ENCODE measurements at places on chromosomes 7 and 10.

DNA sequence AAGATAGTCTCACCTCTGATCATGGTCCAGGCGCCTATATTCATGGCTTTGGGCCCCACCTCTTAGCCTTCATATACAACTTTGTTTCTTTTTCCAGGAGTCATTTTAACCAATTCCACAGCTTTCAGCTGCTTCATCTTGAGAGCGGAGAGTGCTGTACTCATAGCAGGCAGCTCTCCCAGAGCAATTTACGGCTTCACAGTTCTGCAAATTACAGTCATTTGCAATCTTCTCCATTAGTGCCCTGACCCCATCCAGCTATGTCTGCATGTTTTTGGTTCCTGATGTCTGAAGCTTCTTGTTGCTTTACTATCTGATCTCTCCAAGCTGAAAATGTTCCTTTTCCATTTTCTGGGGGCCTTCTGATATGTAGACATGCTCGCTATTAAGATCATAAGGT, 18.0 kb upstream of the MEST start:
- peak; percentile 20 for DNase-seq

GRCh38 chr7:94173436-94173835, 169.3 kb upstream of the BET1 start:
- DNase-seq: no peak

DNA sequence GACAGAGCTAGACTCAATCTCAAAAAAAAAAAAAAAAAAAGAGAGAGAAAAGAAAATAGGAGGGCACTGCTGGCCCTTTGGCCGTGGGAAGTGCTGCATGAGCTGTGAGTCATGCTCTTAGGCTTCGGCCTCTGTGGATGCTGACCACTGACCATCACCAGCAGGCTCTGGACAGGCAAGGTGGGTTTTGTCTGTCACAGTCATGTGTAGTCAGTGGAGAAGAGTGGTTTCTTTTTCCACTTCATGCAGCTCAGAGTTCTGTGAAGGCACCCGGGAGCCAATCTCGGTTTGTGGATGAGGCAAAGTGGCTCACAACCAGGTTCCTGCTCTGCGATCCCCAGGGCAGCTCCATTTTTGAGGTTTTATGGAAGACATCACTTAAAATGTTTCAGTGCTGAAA, 58.1 kb downstream of the PRTFDC1 start:
- DNase-seq: no peak

DNA sequence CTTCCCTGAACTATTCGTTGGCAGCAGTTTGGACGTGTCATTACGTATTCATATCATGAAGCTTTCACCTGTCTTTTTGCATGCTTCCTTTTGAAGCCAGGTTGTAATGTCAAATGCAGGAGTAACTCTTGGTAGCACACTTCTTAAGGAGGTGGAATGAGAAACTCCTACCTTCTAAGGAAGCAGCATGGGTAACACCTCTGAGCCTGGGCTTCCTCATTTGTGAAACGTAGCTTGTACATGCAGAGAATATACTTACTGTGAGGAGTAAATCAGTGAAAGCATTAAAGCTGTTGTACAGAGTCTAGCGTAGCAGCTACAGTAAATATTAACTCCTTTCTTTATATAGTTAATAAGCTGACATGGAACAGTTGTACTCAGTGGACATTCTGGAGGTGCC, 21.1 kb downstream of the CUL1 start:
- DNase-seq: no peak

DNA sequence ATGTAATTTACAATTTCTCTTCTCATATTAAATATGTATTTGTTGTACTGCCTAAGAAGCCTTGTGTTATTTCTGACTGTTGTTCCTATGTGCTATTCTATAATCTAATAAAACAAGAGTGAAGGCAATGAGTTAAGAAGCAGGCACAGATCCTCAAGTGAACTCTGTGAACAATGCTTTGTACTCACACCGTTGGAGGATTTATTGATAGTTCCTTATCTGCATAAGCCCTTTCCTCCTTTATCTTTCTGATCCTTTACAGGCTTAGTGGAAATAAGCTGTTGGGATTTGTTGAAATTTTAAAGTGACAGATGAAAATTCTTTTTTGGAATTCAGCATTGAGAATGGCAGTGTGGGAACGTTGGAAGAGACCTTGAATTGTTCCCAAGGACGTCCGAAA, 329.6 kb upstream of the NPVF start:
- no peak for DNase-seq

GRCh38 chr7:1060315-1061072, 16.1 kb downstream of the GPR146 start:
- no peak for DNase-seq

DNA sequence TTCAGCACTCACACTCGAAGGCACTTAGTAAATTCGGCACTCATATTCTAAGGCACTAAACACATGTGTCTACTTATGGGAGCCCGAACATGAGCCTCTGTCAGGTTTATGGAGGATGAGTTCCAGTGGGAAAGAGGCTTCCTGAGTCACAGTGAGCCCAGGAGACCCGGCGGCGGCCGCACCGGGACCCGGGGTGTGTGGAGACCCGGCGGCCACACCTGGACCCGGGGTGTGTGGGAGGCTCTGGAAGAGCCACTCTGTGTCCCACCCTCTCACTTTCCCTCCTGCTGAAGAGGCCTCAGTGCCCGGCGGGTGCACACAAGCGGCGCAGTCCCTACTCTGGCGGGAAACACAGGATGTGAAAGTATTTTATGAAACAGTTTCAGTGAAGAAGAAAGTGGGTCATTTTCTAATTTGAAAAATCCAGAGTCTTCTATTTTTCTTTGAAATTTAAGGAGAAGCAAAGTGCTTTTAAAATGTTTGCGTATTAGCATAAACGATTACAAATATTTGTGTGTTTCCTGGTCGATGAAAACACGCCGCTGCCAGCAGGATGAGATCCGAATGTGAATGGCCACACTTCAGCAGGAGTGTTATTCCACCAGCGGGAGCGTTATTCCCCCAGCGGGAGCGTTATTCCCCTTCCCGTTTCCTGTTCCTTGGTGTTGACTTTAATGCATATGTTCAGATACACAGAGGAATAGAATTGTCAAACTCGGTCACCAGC, 625.1 kb downstream of the DNAJB6 start:
- DNase-seq: no peak

- DNase-seq: no peak
Observed at GRCh38 chr10:5628451-5629302, 37.7 kb downstream of the ASB13 start.

DNA sequence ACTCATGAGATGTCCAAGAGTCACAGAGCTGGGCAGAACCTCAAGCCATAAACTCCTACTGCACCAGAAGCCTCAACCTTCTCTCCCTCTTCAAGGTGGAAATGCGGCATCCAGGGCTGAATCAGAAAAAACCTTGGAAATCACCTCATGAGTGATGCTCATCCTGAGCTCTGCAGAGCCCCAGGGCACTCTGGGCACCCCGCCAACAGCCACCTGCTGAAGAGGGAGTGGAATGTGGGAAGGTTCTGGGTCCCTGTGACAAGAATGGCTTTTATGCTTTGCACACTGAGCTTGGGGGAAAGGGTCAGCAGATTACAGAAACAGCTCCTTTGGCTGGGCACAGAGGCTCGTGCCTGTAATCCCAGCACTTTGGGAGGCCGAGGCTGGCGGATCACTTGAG, 18.8 kb downstream of the NUDT1 start:
- DNase-seq: peak; percentile 79

- no peak for DNase-seq
Observed at GRCh38 chr10:65751218-65751617, 1174.6 kb upstream of the LRRTM3 start.

DNA sequence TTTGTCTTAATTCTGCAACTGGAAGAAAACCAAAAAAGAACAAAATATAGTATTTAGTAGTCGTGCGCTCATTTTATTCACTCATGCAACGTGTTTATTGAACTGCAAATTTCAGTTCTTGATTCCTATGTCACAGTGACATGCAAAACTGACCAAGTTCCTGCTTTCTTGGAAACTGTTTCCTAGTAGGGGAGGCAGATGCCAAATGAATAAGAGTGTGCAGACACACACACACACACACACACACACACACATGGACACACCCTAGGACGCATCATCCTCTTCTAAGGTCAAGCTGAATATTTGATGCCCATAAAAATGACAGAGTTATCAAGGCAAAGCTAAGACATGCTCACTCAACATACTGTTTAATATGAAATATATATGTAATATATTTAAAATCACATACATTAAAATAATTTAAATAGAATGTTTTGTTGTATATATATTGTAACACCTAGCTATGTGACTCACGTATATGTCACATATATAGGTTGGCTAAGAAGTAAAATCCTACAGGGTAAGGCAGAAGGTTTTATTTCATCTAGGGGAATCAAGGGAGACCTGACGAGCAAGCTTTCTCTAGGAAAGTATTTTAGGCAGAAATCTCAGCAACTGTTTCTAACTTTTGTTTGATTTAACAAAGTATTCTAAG, 79.6 kb downstream of the SVIL start:
- DNase-seq: no peak

DNA sequence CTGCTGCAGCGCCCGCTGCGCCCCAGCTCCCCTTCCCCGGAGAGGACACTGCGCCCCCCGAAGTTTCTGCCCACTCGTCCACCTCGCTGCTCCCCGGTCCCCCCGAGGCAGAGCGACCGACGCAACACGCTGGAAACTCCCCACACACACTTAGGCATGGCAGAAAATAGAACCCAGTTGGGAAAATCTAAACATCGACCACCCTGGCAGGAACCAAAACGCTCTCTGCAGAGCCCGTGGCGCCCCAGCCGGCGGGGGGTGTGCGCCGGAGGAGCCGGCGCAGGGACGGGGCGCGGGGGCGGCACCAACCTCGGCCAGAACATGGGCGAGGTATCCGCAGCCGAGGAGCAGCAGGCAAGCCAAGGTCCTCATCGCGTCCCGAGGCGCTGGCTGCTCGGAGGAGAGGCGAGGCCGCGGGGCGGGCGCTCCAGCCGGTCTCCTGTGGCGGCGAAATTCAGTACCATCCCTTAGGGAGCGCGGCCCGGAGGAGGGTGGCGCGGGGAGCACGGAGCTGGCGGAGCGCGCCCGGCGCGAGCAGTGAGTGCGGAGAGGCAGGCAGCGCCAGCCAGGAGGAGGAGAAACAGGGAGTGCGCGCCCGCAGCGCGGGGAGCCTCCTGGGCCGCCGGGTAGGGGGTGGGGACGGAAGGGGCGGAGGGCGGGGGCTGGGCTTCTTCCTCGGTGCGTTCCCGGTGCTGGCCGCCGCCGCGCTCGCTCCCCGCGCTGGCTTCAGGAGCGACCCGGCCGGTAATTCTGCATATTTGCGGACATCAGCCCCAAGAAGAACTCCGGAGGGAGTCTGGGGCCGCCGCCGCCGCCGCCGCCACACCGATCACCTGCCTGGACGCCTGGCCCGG, 789 bp downstream of the PDGFA start:
- peak; percentile 70 for DNase-seq

DNA sequence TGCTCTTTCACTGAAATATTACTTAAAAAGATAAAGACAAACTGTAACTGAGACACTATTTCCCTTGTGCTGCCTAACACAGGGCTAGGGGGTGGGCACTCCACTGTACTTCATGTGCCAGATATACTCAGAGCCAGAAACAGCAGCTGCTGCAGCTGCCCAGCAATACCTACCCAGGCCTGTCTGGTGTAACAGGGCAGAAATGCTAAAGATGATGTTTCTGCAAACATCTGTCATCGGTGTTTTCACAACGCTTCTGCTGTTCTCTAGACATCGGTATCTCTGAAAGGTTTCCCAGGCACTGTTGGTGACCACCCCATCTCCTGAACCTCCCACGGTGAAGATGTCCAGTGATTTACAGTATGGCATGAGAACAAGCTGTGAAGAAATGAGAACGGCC, 42.7 kb downstream of the LAMB1 start:
- no peak for DNase-seq

- peak; percentile 91 for DNase-seq
Observed at GRCh38 chr7:96547371-96547811, 162.3 kb downstream of the SEM1 start.

DNA sequence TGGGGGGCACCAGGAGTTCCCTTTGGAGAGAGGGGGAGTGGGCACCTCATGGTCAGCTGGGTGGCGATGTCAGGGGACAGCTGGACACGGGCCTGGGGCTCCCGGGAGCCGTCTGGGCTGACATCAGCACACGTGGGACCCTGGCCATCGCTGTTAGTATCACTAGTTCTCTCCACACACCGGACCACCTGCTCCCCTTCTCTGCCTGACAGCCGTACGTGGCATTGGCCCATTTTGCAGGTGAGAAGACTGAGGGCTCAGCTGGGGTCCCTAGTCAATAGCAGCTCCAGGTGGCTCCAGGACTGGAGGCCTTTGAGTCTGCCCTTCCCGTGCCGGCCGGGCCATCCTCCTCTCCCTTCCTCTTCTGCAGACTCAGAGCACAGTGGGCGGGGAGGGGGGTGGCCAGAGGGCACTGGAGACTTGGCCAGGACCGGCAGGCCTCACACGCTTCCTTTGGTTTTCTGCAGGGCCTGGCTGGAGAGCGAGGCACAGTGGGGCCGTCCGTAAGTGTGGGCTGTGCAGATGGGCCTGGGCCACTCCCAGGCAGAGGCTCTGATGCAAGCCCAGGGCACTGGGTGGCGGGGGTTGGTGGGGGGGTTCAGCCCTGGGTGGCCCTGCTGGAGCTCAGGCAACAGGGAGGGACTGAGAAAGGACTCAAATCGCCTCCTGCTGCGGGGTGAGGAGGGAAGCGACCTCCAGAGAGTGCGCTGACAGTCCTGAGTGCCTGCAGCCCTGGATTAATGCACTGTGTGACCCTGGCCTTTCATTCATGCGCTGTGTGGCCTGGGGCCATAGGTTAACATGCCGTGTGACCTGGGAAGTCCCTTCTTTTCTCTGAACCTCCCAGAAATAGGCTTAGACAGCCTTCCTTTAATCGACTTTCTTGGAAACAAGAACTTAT, 78.2 kb downstream of the MYL10 start:
- no peak for DNase-seq

DNA sequence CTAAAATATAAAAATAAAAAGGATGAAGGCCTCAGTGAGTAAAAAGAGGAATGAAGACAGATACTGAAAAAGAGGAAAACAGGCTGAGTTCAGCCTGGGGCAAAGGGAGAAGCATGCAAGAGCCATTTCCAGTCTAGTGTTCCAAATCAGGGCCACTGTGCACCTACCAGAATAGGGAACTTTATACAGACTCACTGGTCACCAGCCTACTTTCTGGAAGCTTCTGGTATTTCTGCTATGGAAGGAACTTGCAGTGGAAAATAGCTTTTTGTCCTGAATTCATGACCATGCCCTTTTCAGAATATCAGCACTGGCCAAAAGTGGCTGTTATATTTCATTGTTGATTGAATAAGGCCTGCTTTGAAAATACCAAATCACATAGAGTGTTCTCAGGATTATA, 28.8 kb downstream of the ABRAXAS2 start:
- no peak for DNase-seq

GRCh38 chr7:127473409-127473808, 80.9 kb upstream of the ZNF800 start:
- no peak for DNase-seq

GRCh38 chr7:101164071-101164840, 1.1 kb downstream of the VGF start:
- DNase-seq: no peak
